NCI-H187 treated with DMSO at 0.1 percent for 48 hours (cell line): ENCODE measurements at places on chromosomes 1 and 21.

DNA sequence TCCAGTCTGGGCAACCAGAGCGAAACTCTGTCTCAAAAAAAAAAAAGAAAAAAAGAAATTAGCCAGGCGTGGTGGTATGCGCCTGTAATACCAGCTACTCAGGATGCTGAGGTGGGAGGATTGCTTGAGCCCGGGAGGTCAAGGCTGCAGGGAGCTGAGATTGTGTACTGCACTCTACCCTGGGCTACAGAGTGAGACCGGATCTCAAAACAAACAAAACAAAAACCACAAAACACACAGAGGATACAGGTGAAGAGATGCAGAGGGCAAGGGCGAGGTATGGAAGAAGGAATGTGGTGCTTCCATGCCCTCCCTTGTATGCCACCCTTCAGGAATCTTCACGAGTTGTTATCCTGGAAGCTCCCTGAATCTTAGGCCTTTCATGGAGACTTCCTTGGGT, 68.5 kb downstream of the NDUFS5 start:
- no peak for DNase-seq

DNA sequence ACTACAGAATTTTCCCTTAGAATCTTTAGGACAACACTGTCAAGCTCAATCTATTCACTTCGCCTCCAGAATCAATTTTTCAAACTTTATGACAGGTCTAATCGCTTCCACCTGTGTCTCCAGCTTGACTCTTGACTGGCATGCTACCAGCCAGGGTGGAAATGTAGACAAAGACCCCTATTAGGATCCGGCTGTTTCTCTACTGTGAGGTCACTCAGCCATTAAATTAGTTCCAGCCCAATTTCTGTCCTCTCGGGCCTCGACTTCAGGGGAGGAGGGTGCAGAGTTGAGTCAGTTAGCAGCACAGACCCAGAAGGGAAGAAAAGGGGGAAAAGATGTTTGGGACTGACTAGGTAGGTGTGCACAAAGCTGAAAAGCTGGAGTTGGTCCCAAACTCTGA, 78.5 kb downstream of the HLCS start:
- DNase-seq: no peak

DNA sequence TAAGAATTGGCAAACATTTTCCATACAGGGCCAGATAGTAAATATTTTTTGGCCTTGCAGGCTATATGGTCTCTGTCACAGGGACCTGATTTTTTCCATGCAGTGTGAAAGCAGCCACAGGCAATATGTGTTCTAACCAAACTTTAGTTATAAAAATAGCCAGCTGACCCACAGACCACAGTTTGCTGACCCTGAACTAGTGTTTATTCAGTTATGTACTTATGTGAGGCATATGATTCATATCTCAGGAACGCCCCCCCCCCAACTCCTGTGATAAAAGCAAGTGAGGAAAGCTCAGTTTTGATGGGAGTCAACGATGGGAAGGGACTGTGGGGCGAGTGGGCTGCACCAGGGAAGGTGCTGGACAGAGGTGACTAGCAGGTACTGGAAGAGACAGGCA, 80.1 kb downstream of the HMGB4 start:
- DNase-seq: no peak

GRCh38 chr21:42722153-42722552, 68.7 kb downstream of the PDE9A start:
- DNase-seq: no peak

GRCh38 chr1:39795651-39796050, 7.0 kb upstream of the BMP8B start:
- DNase-seq: no peak

DNA sequence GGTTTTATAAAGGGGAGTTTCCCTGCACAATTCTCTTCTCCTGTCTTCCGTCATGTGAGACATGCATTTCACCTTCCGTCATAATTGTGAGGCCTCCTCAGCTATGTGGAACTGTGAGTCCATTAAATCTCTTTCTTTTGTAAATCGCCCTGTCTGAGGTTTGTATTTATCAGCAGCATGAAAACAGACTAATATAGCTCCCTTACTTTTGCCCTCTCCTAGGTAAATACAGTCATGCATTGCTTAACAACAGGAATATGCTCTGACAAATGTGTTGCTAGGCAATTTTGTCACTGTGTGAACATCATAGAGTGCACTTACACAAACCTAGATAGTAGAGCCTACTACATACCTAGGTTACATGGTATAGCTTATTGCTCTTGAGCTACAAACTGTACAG, 616.8 kb downstream of the RWDD3 start:
- DNase-seq: no peak

- no peak for DNase-seq
Observed at GRCh38 chr21:20451046-20451445, 547.2 kb upstream of the NCAM2 start.

DNA sequence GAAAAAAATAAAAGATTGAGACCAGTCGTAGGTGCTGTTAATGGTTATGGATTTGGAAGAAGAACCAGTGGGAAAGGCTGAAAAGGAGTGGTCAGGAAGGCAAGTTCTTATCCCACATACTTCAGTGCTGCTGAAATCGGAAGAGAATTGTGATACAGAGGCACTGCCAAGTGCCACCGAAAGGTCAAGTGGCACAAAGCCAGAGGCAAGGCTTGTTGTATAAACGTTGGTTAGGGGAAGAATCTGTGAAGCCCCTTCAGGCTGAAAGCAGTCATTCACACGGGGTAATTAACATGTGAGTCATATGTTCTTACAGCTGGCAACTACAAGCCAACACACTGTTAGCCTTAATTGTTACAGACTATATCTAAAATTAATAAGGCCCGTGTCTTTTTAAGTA, 48.8 kb downstream of the ZBTB40 start:
- no peak for DNase-seq

- DNase-seq: no peak
Observed at GRCh38 chr1:198679535-198680173, 40.8 kb downstream of the PTPRC start.

DNA sequence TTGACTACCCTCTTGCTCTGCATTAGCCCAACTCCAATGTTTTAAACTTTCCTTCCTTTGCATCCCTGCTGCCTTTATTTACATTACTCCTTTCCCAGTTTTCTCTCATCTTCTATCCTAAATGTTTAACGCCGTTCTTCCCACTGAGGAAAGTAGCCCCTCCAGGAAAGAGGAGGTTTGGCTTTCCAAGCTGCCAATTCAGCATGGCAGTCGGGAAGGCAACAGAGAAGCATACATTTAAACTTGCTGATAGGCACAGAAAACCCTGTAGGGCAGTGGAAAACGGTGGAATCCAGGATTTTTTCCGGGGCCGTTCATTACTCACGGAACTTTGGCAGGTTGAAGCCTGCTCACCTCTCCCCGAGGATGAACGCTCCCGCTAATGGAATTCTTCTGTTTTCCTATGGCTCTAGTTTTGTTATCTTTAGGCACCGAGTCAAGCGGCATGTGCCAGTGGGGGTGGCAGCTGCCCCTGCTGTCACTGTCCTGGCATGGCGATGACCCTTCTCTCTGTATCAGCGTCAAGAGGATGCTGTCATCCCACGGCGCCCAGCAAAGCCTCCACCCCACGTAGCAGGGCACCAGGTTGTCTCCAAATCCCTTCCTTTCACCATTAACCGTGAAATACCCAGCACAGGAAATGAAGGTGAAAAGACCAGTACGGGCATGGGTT, 48.3 kb downstream of the ZBTB18 start:
- no peak for DNase-seq

DNA sequence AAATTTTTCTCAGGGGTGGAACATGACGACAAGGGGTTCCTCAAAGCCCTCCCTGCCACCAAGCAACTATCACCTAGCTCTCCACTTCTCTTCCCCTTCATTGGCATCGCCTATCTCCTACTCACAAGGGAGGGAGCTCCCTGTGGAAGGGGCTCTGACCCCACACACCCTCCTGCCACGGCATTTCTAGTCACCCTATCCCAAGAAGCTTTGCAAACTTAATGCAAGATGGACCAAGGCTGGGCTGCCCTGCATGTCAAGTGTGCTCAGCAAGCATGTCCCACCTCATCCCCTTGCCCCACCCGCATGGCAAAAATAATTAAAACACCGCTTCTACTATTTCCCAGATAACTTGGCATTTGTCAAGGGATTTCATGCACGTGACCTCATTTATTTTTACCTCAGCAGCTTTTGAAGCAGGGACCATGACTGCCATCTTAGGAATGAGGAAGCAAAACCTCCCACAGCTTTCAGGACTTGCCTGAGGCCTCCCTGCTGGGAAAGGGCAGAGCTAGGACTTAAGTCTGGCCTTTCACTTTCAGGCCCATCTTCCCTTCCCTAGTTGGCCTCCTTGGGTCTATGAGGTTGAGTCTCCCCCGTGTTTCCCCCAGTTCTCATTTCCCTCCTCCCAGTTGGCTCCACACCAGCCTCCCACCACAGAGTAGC, 161.3 kb downstream of the TSEN15 start:
- no peak for DNase-seq

GRCh38 chr21:23452384-23453083, 2154.7 kb downstream of the MRPL39 start:
- no peak for DNase-seq

DNA sequence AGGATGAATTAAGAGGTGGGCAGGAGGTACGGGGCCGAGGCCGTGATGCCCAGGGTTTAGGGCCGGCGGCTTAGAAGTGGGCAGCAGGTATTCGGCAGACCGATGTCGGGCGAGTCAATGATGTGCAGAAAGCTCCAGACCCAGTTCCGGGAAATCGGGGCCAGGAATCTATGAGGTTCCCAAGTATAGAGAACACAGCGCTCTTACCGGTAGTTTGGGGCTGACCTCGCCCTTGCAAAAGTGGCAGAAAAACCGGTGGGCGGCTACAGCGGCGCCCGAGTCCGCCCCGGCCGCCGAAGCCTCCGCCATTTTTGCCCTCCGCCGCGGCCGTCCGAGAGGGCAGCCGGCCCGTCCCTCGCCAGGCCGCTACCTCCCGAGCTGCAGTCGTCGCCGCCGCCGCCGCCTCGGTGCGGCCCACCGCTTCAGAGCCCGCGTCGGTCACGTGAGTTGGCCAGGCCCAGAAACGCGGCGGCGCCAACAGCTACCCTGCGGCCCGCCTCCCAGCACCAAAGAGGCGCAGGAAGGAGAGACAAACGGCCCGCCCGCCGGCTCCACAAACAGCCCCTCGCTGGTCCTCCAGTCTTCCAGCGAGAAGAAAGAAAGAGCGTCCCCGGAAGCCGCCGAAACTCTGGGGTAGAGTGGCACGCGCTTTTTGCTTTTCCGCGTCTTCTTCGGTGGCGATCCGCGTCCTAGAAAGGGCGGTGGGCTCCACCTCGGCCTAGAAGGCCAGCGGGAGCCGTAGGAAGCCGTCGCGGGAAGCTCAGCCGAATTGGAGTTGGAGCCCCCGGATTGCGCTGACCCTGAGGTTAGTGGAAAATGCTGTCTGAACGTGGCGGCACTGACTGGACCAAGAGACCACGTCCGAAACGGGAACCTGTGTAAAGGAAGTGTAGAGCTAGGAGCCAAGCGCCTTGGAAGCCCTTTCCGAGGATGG, at the start of the genes POLR3C and RNF115:
TSS of gene POLR3C (plus strand) at position 636 of the 934 bp plus-strand sequence. CDS start 1,577 bp downstream, outside the sequence.
TSS of gene RNF115 (minus strand) at position 531 of the 934 bp plus-strand sequence. CDS start at position 309, 222 bp downstream.
- DNase-seq: peak; percentile 92

GRCh38 chr1:154352581-154353459, 27.5 kb downstream of the ATP8B2 start:
- no peak for DNase-seq

- DNase-seq: no peak
Observed at GRCh38 chr1:90614872-90615271, 102.2 kb downstream of the BARHL2 start.

- no peak for DNase-seq
Observed at GRCh38 chr1:234562334-234562733, 47.6 kb downstream of the IRF2BP2 start.

DNA sequence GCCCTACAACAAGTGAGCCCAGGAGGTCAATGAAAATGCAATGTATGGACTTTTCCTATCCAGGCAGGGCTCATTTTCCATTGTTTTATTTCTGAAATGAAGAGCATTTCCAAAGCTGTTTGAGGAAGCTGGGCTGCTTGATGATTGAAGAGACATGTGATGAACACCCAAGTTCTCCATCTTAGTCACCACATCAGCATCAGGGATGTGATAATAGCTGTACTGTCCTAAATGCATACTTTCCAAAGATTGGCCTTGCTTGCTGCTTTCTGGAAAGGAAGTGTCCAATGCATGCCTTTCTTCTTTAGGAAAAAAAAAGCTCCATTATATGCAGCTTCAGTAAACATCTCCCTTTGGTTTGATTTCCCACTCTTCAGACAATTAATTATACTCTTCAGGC, 425.9 kb upstream of the RUNX1 start:
- DNase-seq: no peak

DNA sequence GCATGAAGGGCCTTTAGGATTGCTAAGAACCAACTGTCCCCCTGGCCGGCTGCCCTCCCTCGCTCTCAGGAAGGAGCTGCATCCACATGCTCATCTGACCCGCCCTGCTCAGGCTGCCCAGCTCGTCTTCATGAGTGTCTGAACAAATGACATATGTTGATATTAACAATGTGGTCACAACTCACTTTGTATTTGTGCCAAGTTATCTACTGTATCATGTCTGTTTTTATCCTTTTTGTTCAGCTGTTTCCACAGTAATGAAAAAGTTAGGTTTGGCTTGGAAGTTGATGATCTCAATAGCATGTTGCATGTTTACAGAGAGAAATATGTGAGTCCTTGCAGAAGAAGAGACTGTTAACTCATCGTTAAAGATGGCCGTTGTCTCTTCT, 75.1 kb downstream of the PHTF1 start:
- no peak for DNase-seq

GRCh38 chr1:193658691-193659090, 472.3 kb upstream of the B3GALT2 start:
- DNase-seq: no peak

DNA sequence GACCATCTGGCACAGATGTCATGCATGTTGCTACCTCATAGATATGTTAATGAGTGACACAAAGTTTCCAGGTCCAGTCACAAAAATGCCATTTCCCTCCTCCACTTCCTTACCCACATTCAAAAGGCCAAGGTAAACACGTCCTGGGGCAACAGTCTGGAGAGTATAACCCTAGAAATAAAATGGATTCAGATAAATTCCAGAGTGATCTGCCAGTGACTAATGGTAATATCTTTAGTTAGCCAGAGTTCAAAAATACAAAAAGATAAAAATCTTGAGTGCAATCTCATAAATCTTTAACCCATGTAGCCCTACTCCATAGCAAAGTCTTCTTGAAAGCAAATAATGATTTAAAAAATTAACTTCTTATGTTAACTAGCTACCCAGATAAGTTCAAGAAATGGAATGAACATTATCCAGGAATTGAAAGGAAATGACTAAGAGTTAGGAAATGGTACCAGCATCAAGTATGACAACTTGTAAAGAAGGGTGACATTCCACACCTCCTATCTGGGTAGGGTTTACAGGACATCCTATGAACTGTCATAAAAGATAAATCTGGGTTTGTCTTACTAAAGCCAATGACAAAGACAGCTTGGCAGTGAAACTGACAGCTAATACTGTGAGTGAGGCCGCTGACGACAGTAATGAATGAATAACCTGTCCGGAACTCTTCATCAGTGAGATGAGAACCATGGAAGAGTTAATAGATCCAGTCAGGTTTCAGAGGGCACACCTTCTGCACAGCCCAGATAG, 18.1 kb downstream of the RGS2 start:
- no peak for DNase-seq

- no peak for DNase-seq
Observed at GRCh38 chr1:224761245-224761644, 145.1 kb downstream of the CNIH3 start.
